ENCODE measurements at places on chromosomes 6 and 20. TPM values are rescaled to one million over a fixed set of nuclear protein-coding genes. Genes with fewer than 3 reads are reported as not detected.

Gene CLVS2
- not detected for total RNA-seq

Gene CAP2
- 20.9 TPM for total RNA-seq

Gene CNKSR3
- 6.0 TPM for total RNA-seq

Gene BTNL2
- not detected for total RNA-seq

Measured in pericardium fibroblast (primary cell).